ENCODE measurements at places on chromosomes 6 and 20. TPM values are rescaled to one million over a fixed set of nuclear protein-coding genes. Genes with fewer than 3 reads are reported as not detected.

DNA sequence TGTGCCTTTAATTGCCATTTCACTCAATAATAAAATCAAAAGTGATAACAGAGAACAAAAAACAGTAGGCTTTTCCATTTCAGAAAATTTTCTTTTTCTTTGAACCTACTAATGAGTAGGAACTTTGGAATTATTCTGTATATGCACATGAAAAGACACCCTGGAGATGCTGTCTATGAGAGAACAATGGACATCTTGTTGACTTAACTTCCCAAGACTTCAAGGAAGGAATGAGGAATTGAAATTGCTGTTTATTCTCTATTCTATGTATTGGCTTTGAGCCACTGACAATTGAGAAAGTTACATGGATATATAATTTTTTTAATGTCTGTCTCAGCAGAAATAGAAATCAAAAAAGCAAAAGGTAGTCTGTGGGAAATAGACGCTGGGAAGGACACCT lies 98.6 kb upstream of the PCSK2 start:
- DNase-seq, result no peak
- no peak overlapping the region for H3K4me3 ChIP-seq
- H3K27ac ChIP-seq, result no peak overlapping the region

DNA sequence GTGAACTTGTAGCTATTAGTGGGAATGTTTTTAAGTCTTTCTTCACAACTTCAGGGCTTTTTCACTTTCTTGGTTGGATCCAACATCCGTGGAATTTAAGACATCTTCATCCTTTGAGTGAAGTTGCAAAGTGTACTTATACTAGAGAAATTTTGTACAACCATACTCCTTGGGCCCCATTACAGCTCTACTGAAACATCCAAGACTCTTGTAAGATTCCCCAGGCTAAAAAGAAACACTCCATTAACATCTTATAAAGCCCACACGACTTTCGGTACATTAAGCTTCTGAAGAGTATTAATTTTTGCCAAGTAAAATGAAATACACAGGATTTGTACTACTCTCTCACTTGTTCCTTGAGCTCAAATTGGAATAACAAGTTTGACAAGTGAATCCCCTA lies 5.4 kb downstream of the PCNA start:
- no peak overlapping the region for H3K4me3 ChIP-seq
- no peak for DNase-seq
- H3K27me3 ChIP-seq, result no peaks in the 10 kb centered on the region
- H3K27ac ChIP-seq, result no peak overlapping the region
- peaks cover 74% of the 10 kb centered on the region for H3K4me1 ChIP-seq
- H3K36me3 ChIP-seq, result peaks cover 31% of the 10 kb centered on the region

DNA sequence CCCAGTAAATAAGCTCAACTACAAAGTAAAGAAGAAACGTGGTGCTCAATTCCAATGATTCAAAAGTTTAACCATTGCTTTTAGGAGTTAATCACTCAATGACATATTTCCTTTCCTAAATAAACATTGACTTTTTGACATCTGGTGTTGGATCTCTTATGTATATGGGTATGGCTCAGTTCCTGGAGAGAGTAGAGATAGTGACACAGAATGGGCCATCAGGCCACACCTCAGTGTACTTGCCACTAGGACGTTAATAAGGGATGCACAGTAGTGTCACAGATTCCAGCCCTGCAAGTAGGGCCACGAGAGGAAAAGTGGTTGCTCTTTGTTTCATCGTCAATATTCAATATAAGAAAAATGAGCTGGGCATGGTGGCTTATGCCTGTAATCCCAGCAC lies 48.9 kb upstream of the TXNDC5 start:
- H3K27ac ChIP-seq, result no peak overlapping the region
- no peaks in the 10 kb centered on the region for H3K27me3 ChIP-seq
- no peaks in the 10 kb centered on the region for H3K4me1 ChIP-seq
- H3K36me3 ChIP-seq, result no peaks in the 10 kb centered on the region

DNA sequence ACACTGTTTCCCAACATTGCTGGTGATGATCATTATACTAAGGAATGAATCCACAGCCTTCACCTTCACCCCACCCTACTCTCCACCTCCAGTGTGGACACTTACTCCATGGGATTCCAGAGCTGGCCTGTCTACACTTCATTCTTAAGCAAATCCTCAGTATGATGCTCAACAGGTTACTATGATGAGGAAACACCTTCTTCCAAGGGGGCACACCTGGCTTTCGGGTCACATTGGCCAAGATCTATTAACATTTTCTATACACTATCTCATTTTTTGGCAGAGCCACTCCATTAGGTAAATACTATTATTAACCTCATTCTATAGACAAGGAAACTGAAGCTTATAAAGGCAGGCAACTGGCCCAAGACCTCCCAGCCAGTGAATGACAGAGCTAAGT lies 8.0 kb upstream of the EPPIN start:
- no peak overlapping the region for H3K4me3 ChIP-seq
- H3K4me1 ChIP-seq, result no peaks in the 10 kb centered on the region
- H3K36me3 ChIP-seq, result no peaks in the 10 kb centered on the region
- H3K27me3 ChIP-seq, result no peaks in the 10 kb centered on the region

DNA sequence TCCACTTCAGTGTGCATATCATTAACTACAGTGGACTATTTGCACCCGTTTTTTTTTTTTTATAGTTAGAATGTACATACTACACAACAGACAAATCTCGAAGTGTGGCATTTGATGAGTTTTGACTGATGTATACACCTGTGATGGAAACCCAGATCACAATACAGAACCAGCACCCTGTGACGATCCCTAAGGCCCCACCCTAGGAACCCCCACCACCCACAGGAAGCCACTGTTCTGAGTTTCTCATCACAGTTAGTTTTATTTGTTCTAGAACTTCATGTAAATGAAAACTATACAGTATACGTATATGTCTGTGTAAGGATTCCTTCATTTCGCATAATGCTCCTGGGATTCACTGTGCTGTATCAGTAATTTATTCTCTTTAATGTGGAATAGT lies 102.8 kb downstream of the IRF4 start:
- peaks cover 5% of the 10 kb centered on the region for H3K36me3 ChIP-seq
- no peak overlapping the region for H3K4me3 ChIP-seq
- DNase-seq, result no peak
- H3K27ac ChIP-seq, result no peak overlapping the region
- H3K27me3 ChIP-seq, result no peaks in the 10 kb centered on the region
- H3K4me1 ChIP-seq, result peaks cover 9% of the 10 kb centered on the region

DNA sequence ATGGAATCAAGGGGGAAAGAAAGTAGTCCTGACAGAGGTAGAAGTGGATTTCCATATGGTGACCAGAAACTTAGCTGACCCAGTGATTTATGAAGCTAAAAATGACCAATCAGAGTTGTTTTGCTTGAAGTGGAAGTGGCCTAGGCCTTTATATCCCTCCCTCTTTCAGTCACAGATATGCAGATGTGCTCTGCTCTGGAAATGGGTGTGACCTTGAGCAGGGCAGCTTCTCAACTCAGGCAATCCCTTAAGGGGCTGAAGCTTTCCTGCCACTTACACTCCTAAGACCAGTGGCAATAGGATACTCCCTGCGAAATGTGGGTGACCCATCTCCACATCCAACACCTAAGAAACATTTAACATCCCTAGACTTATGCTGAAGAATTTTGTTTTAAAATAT lies 256.6 kb downstream of the EYS start:
- H3K27ac ChIP-seq, result no peak overlapping the region
- no peaks in the 10 kb centered on the region for H3K36me3 ChIP-seq
- H3K4me1 ChIP-seq, result no peaks in the 10 kb centered on the region
- no peak for DNase-seq
- H3K27me3 ChIP-seq, result no peaks in the 10 kb centered on the region

- no peak overlapping the region for H3K27ac ChIP-seq
- no peaks in the 10 kb centered on the region for H3K36me3 ChIP-seq
- H3K4me1 ChIP-seq, result no peaks in the 10 kb centered on the region
- no peaks in the 10 kb centered on the region for H3K27me3 ChIP-seq
- DNase-seq, result no peak
Measured at GRCh38 chr6:83311231-83311630, 118.1 kb downstream of the RWDD2A start.

- H3K27ac ChIP-seq, result no peak overlapping the region
- no peak for DNase-seq
- H3K27me3 ChIP-seq, result no peaks in the 10 kb centered on the region
Measured at GRCh38 chr6:52330470-52330869, 31.5 kb upstream of the PAQR8 start.

DNA sequence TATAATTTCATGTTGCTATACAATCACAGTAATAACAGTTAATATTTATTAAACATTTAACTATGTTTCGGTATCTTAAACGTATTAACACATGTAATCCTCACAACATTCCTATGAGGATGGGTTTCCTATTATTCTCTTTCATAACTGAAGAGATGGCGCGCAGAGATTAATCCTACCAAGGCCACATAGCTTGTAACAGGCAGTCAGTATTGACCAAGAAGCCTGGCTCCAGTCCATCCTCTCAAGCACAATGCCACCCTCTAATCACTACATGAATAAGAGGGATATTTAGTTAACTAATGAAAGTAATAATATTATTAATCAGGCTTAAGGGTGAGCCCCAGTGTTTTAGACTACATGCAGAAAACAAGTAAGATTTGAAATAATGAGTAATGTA lies 149.7 kb upstream of the SIM1 start:
- H3K36me3 ChIP-seq, result no peaks in the 10 kb centered on the region
- no peaks in the 10 kb centered on the region for H3K4me1 ChIP-seq
- no peak overlapping the region for H3K27ac ChIP-seq
- DNase-seq, result no peak
- H3K4me3 ChIP-seq, result no peak overlapping the region

GRCh38 chr6:34182751-34183531 lies 37.1 kb upstream of the GRM4 start:
- no peaks in the 10 kb centered on the region for H3K4me1 ChIP-seq
- H3K27ac ChIP-seq, result peak overlapping the region; percentile 89
- H3K36me3 ChIP-seq, result no peaks in the 10 kb centered on the region
- H3K27me3 ChIP-seq, result no peaks in the 10 kb centered on the region
- DNase-seq, result peak; percentile 81

DNA sequence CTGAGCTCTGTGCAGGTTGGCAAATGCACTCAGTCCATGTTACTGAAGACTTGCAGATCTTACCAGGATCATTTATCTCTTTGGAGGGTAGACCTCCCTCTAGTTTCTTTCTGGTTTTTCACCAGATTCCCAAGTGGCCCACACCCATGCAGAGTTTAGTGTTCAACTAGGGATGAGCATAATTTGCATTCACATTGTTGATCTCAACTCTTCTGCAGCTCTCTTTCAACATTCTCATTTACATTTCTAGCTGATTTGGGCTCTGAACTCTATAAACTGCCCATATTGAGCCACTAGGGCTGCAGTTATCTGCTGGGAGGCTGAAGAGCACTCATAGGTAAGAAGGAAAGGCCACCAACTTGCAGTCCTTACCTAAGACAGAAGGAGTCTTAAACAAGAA lies 17.9 kb upstream of the HLA-C start:
- no peaks in the 10 kb centered on the region for H3K27me3 ChIP-seq
- H3K36me3 ChIP-seq, result no peaks in the 10 kb centered on the region
- no peak overlapping the region for H3K4me3 ChIP-seq
- DNase-seq, result no peak
- H3K27ac ChIP-seq, result no peak overlapping the region

Gene PCNA
- 45.9 TPM for total RNA-seq

Gene ARFGEF3
- 2.1 TPM for total RNA-seq

Gene LPIN3
- 9.6 TPM for total RNA-seq

Gene VIP
- 7.4 TPM for total RNA-seq

Data from spleen (tissue), 13 donors.